ENCODE measurements at places on chromosomes 11 and 22.

DNA sequence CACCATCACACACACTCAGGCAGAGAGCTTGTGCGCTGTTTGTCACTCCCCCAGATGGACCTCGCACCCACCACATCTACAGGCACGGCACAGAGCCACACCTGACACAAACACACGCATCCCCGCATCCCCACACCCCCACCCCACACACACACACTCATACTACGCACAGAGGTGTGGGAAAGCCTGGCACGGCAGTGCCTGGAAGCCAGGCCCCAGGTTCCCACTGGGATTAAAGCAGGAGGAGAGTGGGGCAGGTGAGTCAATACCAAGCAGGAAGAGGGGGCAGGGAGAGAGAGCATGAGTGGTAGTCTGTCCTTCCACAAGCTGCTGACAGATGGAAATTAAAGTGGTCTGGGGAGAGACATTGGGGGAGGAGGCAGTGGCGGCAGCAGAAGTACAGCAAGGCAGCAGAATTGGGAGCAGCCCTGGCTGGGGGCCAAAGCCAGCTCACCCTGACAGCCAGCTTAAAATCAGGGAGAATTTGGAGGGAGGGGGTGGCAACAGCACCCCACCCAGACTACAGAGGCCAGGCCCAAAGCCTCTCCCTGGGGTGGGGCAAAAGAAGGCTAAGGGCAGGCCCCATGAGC is 20.7 kb downstream of the TNKS1BP1 start:
- peak; percentile 85 for DNase-seq

DNA sequence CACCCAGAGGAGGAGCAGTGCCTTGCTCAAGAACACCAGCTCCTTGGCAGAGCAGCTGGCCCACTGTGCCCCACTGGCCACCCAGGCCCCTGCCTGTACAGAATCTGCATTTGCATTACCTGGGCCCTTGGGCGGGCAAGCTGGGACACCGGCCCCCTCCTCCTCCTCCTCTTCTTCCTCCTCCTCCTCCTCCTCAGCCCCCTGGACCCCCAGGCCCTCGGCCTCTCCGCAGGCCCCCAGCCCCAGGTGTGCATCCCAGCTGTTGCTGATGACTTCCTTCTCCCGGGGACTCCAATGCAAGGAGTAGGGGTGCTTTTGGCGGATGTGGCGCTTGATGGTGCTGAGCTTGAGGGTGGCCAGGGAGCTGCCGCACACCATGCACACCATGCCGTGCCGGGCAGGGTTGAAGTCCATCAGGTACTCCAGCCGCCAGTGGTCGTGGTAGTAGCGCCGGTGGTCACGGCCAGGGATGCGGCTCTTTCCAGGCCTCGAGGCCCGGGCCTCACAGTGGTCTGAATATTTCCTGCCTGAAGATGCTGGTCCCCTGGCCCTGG is 2.8 kb downstream of the ZFTA start:
- DNase-seq: no peak

GRCh38 chr11:99934008-99934407 is 753.1 kb upstream of the ARHGAP42 start:
- DNase-seq: no peak

DNA sequence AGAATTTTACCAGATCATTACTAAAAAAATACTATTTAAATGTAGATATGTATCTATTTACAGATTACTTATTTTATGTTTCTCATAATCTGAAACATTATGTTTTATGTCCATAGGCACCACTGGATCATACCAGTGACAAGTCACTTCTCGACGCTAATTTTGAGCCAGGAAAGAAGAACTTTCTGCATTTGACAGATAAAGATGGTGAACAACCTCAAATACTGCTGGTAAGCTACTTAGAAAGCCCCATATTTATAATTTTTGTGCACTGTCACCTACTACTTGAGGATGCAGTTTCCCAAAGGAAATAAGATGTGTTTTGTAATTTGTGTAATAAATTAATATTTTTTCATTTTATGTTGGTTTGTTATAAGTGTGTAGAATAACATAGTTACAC is 42.6 kb downstream of the USP47 start:
- no peak for DNase-seq

- DNase-seq: no peak
These were observed 8.6 kb upstream of the RBM4B start for GRCh38 chr11:66686100-66686785.

DNA sequence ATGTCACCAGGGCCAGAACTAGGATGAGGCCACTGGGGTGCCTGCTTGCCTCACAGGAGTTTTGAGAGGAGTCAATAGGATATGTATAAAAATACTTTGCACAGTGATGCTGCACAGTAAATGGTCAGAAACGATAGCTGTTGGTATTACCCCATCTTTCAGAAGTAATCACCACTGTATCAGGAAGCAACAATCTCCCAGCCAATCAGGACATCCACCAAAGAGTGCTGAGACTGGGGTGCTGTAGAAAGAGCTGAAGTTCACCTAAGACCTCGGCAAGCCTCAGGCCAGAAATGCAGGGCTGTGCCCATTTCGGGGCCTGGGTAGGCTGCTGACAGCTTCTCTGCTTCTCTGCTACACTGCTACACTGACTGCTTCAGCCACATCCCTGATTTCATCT is 17.4 kb downstream of the LMO2 start:
- DNase-seq: no peak

- no peak for DNase-seq
These were observed 416.8 kb upstream of the TENM4 start for GRCh38 chr11:79857377-79858214.

- no peak for DNase-seq
These were observed 978 bp upstream of the ANKRD13D start for GRCh38 chr11:67288198-67288451.

GRCh38 chr11:14411818-14412217 is 52.8 kb upstream of the RRAS2 start:
- peak; percentile 90 for DNase-seq

DNA sequence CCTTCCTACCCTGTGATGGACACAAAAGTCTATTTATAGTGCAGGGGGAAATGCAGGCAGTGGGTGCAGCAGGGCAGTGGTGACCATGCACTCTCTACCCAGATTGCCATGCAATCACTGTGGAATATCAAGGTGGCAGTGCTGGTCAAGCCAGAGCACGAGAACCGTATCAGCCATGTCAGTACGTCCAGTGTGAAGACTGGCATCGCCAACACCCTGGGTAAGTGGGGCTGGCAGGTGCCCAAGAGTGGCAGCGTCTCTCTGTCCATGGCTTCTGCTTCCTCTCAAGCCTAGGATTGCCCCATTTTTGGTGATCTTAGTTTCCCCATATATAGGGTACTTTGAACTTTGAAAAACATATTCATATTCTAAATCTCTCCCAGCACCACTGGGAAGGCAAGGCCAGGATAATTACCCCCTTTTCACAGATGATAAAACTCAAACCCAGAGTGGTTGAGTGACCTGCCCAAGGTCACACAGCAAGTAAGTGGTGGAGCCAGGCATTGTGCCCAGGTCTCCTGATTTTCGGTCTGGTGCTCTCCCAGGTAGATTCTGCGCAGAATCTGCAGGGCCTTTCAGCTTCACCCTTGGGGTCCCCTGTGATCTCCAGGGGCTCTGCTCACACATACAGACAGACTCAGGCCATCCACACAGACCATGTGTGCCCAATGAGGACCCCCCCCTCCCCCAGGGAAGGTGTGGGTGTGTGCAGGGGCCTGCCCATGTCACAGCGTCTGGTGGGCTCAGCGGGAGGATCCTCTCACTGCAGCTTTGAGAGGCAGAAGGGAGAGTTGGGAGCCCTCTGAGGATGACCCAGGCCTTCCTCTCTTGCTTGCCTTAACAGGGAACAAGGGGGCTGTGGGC is 7.1 kb downstream of the INPPL1 start:
- no peak for DNase-seq

DNA sequence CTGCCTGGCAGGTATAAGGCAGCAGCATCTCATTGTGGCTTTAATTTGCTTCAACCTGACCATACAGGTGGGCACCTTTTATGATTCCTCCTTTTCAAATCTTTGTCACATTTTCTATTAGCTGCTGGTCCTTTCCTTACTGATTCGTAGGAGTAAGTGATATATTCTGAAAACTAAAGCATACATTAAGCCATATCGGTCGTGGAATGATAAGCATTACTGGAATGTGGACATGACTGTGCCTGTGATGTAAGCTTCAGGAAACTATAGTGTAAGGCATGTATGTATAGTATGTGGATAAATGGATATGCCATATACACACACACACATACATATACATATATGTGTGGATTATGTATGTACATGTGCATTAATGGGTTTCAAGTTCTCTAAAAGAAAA is 20.8 kb downstream of the YPEL1 start:
- DNase-seq: peak; percentile 75

- DNase-seq: peak; percentile 49
These were observed 34.9 kb downstream of the TRAF6 start for GRCh38 chr11:36475192-36475591.

DNA sequence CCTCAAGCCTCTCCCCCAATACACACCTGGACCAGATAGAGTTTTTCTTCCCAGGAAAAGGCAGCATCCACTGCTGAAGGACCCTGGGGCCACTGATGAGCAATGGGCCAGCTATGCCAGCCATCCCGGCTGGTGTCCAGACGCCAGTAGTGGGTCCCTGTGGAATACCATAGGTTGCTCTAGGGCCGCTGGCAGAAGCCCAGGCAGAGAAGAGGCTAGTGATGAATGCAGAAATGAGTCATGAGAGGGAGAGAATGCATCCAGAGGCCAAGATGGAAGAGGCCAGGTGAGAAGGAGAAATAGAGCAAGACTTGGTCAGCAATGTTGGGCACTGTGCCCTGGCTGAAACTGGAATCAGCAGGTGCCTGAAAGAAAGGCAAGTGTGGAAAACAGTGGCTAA is 8.9 kb downstream of the HPX start:
- DNase-seq: peak; percentile 79

DNA sequence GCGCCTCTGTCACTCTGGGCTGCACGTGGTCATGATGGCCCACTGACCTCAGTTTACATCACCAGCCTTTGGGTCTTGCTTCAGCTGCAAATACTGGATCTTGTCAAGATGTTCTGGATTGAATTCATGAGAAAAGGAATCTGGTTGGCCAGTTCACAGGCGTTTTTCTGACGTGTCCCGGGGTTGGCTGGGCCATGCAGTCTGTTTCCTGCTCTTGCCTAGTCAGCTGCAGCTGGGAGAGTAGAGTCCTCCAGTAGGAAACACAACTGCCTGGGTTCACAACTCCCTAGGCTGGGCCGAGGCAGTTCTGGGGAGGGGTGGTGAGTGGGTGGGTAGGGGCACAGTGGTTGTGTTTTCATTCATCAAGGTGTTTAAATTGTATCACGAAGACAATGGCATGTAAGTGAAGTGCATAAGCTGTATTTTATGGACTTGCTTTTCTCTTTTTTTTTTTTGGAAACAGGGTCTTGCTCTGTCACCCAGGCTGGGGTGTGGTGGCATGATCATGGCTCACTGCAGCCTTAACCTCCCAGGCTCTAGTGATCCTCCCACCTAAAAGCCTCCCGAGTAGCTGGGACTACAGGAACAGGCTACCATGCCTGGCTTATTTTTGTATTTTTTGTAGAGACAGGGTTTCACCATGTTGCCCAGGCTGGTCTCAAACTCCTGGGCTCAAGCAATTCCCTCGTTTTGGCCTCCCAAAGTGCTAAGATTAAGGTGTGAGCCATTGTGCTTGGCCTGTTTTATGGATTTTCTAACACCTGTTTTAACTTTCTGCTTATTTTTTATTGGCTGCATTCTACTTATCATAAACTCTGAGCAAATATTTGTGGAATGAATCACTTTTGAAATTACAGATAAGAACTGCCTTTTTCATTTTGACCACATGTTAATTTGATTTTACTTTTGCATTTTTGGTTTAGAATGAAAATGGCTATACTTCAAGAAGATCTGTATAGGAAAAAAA is 54.0 kb upstream of the PITPNB start:
- peak; percentile 13 for DNase-seq

- DNase-seq: no peak
These were observed 3.5 kb downstream of the PGGHG start for GRCh38 chr11:292211-293121.

GRCh38 chr11:114551060-114551459 is 8.6 kb downstream of the NXPE1 start:
- no peak for DNase-seq

DNA sequence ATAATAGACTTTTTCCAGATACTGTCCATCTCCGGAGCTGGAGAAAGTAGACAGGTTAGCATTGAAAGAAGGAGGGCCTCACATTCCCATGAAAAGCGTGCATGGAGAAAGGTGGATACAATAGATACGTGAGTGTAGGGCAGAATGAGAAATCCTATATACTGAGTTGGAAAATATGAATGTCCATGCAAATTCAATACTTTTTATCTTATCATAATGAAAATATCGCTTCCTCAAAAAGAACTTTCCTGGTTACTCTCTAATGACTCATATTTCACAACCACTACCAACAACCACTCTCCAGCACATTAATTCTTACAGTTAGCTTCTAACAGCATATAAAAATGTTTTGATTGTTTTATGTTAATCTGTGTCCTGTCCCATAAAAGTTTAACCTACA is 22.0 kb upstream of the MS4A6A start:
- DNase-seq: no peak

DNA sequence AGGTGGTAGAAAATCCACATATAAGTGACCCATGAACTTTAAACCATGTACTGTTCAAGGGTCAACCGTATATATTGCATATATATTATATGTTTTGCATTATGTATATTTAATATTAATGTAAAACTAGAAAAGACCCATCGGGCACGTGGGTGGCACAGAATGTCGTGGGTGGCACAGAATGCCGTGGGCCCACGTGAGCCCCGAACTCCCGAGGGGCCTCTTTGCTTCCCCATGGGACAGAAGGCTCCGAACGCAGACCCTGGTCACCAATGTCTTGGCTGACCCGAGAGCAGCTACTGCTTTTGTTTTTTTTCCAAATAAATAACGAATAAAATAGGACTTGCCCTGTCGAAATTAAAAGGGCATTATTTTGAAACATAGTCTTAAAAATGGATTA is 415.4 kb downstream of the BRD1 start:
- DNase-seq: no peak

DNA sequence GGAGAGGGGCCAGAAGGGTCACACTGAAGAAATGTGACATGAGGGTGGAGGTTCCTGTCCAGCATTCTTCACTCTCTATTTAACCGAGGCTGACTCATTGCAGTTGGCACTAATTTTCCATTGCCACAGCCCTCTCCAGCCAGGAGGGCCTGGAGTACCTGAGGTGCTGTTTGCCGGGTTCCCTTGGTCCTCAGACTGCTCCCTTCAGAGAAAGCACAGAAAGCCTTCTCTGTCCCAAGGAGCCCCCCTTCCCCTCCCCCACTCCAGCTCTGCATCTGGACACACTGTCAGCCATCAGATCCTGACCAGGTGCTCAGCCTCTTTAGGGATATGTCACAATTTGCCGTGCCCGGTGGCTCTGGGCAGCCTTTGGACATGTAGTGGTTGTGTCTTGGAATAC is 3.2 kb upstream of the C11orf91 start:
- DNase-seq: no peak

GRCh38 chr22:26941896-26942636 is 284.7 kb downstream of the MIAT start:
- no peak for DNase-seq

GRCh38 chr11:2271327-2272227 is 1.2 kb upstream of the ASCL2 start:
- DNase-seq: no peak

DNA sequence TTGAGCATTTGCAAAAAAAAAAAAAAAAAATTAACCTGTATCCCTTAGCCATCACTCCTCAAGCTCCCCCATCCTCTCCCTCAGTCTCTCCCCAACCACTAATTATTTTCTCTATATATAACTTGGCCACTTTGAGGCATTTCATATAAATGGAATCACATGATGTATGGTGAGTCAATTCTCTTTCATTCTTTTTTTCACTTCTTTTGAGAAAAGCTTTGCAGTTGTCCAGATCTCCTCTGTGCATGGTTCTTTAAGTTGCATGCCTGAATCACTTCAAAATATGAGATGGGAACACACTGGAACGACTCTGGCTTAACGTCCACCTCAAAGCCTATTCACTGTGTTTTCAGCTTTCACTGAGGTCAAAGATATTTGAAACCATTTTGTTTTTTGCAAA is 40.7 kb downstream of the SHANK2 start:
- DNase-seq: no peak
